ENCODE measurements at places on chromosomes 3 and 15. TPM values are rescaled to one million over a fixed set of nuclear protein-coding genes. Genes with fewer than 3 reads are reported as not detected.
A peak's percentile ranks its signal among the peaks of the same experiment; 100 is the strongest.

GRCh38 chr3:10391391-10391790 is 70.5 kb upstream of the SEC13 start:
- DNase-seq: no peak
- H3K4me3 ChIP-seq: no peak overlapping the region
- no peaks in the 10 kb centered on the region for H3K4me1 ChIP-seq
- H3K27ac ChIP-seq: no peak overlapping the region

Gene DISP2
- total RNA-seq: 0.13 TPM

Gene SCG5
- 3.2 TPM for total RNA-seq

GRCh38 chr3:28067014-28067413 is 174.4 kb upstream of the CMC1 start:
- DNase-seq: no peak
- no peak overlapping the region for H3K27ac ChIP-seq
- H3K36me3 ChIP-seq: no peaks in the 10 kb centered on the region

Gene LXN
- total RNA-seq: 7.2 TPM

DNA sequence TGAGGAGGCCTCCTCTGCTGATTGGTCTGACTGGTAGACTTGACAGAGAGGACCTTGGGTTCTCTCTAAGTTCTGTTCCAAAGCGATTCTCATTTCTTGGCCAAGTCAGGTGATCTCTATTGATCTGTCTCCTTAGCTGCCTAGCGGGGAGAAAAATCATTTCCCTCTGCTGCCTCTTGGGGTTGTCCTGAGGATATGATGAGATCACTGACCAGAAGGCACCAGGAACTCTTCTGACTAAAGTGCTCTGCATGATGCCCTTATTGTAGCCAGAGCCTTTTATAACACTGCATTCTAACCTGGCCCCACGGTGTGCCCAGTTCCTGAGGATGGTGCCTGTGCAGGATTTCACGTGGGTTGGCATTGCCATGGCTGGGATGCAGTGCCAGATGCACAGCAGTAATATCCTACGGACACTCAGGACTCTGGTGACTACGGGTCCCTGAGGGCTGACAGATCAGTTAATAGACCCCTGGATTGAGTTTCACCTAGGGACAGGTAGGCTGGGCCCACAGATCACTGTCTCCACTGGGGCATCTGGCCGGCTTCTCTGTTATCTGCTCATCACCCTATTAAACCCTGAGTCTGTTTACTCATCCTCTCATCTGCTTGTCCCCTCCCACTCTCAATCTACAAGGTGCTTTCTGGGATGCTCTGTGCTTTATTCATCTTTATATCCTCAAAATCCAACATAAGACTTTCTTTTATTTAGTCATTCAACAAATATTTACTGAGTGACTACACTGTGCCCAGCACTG is 3.9 kb upstream of the HEG1 start:
- peaks cover 64% of the 10 kb centered on the region for H3K4me1 ChIP-seq
- DNase-seq: no peak
- no peaks in the 10 kb centered on the region for H3K36me3 ChIP-seq
- peak overlapping the region; percentile 83 for H3K27ac ChIP-seq
- no peaks in the 10 kb centered on the region for H3K27me3 ChIP-seq
- H3K4me3 ChIP-seq: no peak overlapping the region

Data from esophagus muscularis mucosa (tissue), 4 donors.